ENCODE measurements at places on chromosomes 3 and 15. TPM values are rescaled to one million over a fixed set of nuclear protein-coding genes. Genes with fewer than 3 reads are reported as not detected.
A peak's percentile ranks its signal among the peaks of the same experiment; 100 is the strongest.

GRCh38 chr3:105965384-105965783, 96.6 kb upstream of the CBLB start:
- peaks cover 27% of the 10 kb centered on the region for H3K4me1 ChIP-seq
- no peaks in the 10 kb centered on the region for H3K27me3 ChIP-seq
- peak overlapping the region; percentile 76 for H3K27ac ChIP-seq
- no peak for DNase-seq

GRCh38 chr15:76954744-76955143, 23.2 kb downstream of the RCN2 start:
- no peaks in the 10 kb centered on the region for H3K4me1 ChIP-seq
- H3K27ac ChIP-seq, result no peak overlapping the region
- H3K4me3 ChIP-seq, result no peak overlapping the region
- no peak for DNase-seq
- peaks cover 10% of the 10 kb centered on the region for H3K36me3 ChIP-seq

DNA sequence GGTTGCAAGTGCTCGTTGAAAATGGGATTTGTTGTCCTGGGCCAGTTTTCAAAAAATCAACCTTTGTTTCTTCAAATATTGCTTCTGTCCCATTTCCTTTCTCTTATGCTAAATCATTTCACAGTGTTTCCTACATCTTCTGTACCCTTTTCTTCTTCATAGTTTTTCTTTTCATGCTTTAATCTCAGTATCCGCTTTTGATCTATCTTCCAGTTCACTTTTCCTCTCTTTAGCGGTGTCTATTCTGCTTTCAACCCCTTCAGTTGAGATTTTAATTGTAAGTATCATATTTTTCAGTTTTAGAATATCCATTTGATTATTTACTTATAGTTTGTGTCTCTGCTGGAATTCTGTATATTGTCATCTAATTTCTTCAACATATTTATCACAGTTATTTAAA, 311.7 kb upstream of the TPM1 start:
- peaks cover 2% of the 10 kb centered on the region for H3K4me1 ChIP-seq
- H3K4me3 ChIP-seq, result no peak overlapping the region
- no peak for DNase-seq
- peaks cover 10% of the 10 kb centered on the region for H3K36me3 ChIP-seq

DNA sequence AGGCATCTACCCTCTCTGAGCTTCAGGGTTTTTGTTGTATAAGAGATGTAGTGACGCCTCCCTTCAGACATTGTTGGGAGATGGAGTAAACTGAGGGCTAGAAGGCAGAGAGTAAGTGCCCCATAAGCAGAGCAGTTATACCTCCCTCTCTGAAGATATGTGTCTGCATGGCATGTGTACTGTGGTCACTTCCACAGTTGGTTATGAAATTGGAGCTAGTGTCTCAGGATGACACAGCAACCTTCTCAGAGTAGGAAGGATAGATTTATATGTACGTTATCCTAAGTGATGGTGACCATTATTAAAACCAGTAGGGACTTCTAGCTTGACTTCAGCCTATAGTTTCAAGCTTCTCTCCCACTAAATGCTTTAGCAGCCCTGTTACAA, 17.9 kb downstream of the PXK start:
- no peak overlapping the region for H3K27ac ChIP-seq
- peaks cover 12% of the 10 kb centered on the region for H3K4me1 ChIP-seq

DNA sequence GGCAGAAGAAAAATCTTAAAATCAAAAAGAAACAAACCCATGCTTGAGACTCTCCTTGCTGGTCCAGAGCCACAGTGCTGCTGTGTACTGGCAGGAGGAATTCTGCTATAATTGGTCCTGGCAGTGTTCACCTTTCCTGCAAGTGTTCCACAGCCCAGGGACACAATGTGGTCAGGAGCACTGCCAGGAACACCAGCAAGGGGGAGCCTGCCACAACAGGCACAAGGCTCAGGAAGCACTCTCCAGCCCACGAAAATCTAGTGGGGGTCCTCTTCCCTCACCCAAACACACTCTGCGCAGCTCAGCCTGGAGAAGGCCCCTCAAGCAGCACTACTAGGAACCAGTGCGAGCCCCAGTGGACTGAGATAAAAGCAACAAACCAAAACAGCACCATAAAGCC, 92.9 kb downstream of the UBE3A start:
- no peak overlapping the region for H3K27ac ChIP-seq
- peaks cover 2% of the 10 kb centered on the region for H3K4me1 ChIP-seq
- DNase-seq, result no peak
- H3K27me3 ChIP-seq, result no peaks in the 10 kb centered on the region

GRCh38 chr3:18100121-18100520, 325.0 kb downstream of the SATB1 start:
- H3K4me1 ChIP-seq, result peaks cover 25% of the 10 kb centered on the region
- peaks cover 5% of the 10 kb centered on the region for H3K36me3 ChIP-seq
- no peaks in the 10 kb centered on the region for H3K27me3 ChIP-seq
- no peak for DNase-seq

GRCh38 chr3:81761904-81762580, 597 bp upstream of the GBE1 start:
- no peaks in the 10 kb centered on the region for H3K27me3 ChIP-seq
- peaks cover 14% of the 10 kb centered on the region for H3K36me3 ChIP-seq
- H3K4me1 ChIP-seq, result peaks cover 63% of the 10 kb centered on the region
- no peak for DNase-seq
- H3K27ac ChIP-seq, result peak overlapping the region; percentile 100

DNA sequence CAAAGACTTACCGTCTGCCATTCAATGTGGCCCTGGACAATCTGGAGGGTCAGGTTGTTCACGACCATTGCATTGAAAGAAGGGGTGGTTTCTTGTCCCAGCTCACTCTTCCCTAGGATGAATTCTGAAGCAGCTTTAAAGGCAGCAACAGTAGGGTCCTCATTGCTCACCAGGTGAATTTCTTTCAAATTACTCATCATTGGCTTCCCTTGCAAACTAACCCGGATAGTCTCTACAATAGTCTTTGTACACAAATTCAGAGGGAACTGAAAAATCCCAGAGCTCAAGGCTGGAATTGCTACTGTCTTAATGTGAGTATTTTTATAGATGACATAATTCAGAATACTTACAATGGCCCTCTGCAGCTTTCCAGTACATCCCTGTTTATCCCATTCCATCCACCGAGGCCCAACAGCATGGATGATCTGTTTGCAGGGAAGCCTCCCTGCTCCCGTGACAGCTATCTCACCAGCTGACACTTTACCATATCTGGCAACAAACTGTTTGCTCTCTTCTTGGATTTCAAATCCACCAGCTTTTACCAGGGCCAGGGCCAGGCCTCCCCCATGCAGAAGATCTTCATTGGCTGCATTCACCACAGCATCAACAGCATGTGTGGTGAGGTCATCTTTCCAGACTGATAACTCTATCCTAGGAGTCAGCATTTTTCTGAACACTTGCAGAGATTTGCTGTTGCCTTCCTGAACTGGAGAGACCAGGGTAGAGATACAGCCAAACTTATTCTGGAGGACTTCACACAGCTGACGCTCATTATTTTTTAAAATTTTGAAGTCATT, 8.6 kb downstream of the PARP9 start:
- H3K27ac ChIP-seq, result no peak overlapping the region
- peaks cover under 1% of the 10 kb centered on the region for H3K4me1 ChIP-seq
- peaks cover 51% of the 10 kb centered on the region for H3K36me3 ChIP-seq
- no peaks in the 10 kb centered on the region for H3K27me3 ChIP-seq
- H3K4me3 ChIP-seq, result no peak overlapping the region
- DNase-seq, result no peak

- H3K36me3 ChIP-seq, result no peaks in the 10 kb centered on the region
- DNase-seq, result no peak
- peaks cover 2% of the 10 kb centered on the region for H3K27me3 ChIP-seq
- H3K27ac ChIP-seq, result no peak overlapping the region
These were observed 520.1 kb downstream of the NTRK3 start for GRCh38 chr15:87736401-87736800.

GRCh38 chr15:65210770-65211481, at the start of gene CILP:
TSS of gene CILP (minus strand) at chr15:65211473. CDS start at chr15:65209755, 1,718 bp downstream.
- DNase-seq, result no peak
- H3K4me1 ChIP-seq, result peaks cover 28% of the 10 kb centered on the region
- peak within 1 kb of the TSS; percentile 66 for H3K27ac ChIP-seq
- H3K27me3 ChIP-seq, result peaks cover 7% of the 10 kb centered on the region

DNA sequence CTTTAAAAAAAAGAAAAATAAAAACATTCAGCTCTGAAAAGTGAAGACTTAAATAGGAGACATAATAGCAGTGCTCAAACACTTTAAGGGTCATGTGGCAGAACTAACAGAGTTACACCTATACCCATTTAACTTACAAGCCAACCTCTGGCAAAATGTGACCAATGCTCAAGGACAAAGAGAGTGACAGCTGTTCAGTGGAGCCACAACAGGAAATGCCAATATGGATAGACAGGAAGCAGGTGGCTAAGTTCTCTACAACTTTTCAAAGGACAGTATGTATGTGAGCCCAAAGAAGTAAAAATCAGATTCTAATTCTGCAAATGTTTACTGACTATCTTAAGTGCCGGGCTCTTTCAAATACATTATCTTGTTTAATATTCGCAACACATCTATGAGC, 3.4 kb downstream of the TMCC1 start:
- peak overlapping the region; percentile 38 for H3K27ac ChIP-seq
- peaks cover 3% of the 10 kb centered on the region for H3K36me3 ChIP-seq
- no peak for DNase-seq
- H3K4me1 ChIP-seq, result peaks cover 46% of the 10 kb centered on the region

- no peak for DNase-seq
- peaks cover 29% of the 10 kb centered on the region for H3K36me3 ChIP-seq
- H3K27me3 ChIP-seq, result no peaks in the 10 kb centered on the region
- no peak overlapping the region for H3K4me3 ChIP-seq
- peaks cover 60% of the 10 kb centered on the region for H3K4me1 ChIP-seq
These were observed 109.1 kb downstream of the RFTN1 start for GRCh38 chr3:16404349-16404895.

DNA sequence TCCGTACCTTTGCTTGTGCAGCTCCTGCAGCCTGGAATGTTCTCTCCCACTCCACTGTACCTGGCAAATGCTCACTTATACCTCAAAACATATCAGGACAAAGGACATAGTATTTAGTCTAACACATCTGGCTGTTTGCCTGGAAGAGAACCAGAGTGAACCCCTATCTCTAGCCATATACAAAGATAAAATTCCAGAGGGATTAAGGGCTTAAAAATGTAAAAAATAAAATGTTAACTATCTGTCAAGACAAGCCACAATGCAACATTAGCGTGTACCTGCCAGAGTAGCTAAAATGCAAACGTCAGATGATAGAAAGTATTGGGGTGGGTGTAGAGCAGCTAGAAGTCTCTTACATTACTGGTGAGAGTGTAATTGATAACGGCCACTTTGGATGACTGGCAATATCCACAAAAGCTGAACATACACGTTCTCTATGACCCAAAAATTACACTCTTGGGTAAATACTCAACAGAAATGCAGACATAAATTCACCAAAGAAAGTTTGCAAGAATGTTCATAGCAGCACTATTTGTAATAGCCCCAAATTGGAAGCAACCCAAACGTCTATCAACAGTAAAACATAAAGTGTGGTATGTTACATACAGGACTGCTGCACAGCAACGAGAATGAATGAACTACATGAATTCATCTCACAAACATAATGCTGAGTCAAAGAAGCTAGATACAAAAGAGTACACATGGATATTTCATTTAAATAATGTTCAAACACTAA, 18.2 kb upstream of the ADPGK start:
- no peak overlapping the region for H3K4me3 ChIP-seq
- no peaks in the 10 kb centered on the region for H3K36me3 ChIP-seq
- peaks cover 35% of the 10 kb centered on the region for H3K27me3 ChIP-seq
- H3K27ac ChIP-seq, result no peak overlapping the region
- peaks cover 4% of the 10 kb centered on the region for H3K4me1 ChIP-seq

- no peak overlapping the region for H3K27ac ChIP-seq
- H3K27me3 ChIP-seq, result no peaks in the 10 kb centered on the region
- no peaks in the 10 kb centered on the region for H3K36me3 ChIP-seq
- no peak overlapping the region for H3K4me3 ChIP-seq
These were observed 1.3 kb downstream of the RNU5B-1 start for GRCh38 chr15:65305776-65306175.

GRCh38 chr15:48479751-48480150, 148.5 kb downstream of the DUT start:
- peaks cover 70% of the 10 kb centered on the region for H3K36me3 ChIP-seq
- no peak for DNase-seq
- no peak overlapping the region for H3K4me3 ChIP-seq

GRCh38 chr3:143343031-143343430, 223.5 kb downstream of the CHST2 start:
- H3K4me1 ChIP-seq, result peaks cover 13% of the 10 kb centered on the region
- no peak for DNase-seq
- no peak overlapping the region for H3K27ac ChIP-seq
- no peak overlapping the region for H3K4me3 ChIP-seq
- H3K27me3 ChIP-seq, result peaks cover 6% of the 10 kb centered on the region
- no peaks in the 10 kb centered on the region for H3K36me3 ChIP-seq

GRCh38 chr15:35349916-35350315, 196.0 kb downstream of the DPH6 start:
- no peak for DNase-seq
- peaks cover 2% of the 10 kb centered on the region for H3K36me3 ChIP-seq
- H3K4me3 ChIP-seq, result no peak overlapping the region
- H3K4me1 ChIP-seq, result peaks cover 1% of the 10 kb centered on the region

DNA sequence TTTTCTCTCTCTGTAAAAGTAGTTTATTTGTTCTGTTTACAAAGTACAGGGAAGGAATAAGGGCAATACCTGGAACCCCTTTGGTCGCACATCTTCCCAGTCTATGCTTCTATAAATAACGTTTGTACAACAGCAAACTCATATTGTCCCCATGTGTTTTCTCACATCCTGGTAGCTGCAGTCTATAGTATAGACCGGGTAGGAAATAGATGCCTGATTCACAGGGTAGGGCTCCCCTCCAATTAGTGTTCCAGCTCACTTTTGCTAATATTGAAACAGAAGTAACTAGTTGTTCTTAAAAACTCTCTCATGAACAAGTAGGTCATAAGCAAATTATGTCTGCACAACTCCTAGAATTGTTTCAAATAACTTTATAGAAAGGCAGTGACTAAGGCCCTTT, 17.7 kb downstream of the ATG7 start:
- no peak overlapping the region for H3K4me3 ChIP-seq
- H3K27me3 ChIP-seq, result no peaks in the 10 kb centered on the region
- H3K4me1 ChIP-seq, result peaks cover 53% of the 10 kb centered on the region
- H3K36me3 ChIP-seq, result peaks cover 3% of the 10 kb centered on the region

DNA sequence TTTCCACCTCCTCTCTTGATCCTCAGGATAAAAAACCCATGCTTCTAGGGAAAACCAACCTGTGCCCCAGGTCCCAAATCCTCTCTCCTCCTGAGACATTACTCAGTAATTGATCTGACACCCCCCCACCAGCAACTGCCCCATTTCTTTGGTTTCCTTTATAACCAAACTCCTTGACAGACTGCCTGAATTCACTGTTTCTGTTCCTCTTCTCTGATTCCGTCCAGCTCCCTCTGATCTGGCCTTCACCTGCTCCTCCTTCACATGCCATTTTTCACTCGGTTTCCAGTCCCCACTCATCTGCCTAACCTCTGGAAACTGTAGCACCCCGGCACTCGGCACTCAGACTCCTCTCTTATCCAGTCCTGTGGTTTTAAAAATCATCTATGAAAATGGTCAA, 2.1 kb downstream of the CCDC51 start:
- DNase-seq, result no peak
- H3K27ac ChIP-seq, result no peak overlapping the region
- peaks cover 33% of the 10 kb centered on the region for H3K4me1 ChIP-seq
- H3K4me3 ChIP-seq, result no peak overlapping the region
- H3K27me3 ChIP-seq, result no peaks in the 10 kb centered on the region

HYAL1 gene
- 0.60 TPM for total RNA-seq

VWA5B2 gene
- total RNA-seq, result not detected

GOLGA8Q gene
- 1.6 TPM for total RNA-seq

THBS1 gene
- total RNA-seq, result 849 TPM

PAQR9 gene
- not detected for total RNA-seq
